ENCODE measurements at places on chromosomes 3 and 15. TPM values are rescaled to one million over a fixed set of nuclear protein-coding genes. Genes with fewer than 3 reads are reported as not detected.

GRCh38 chr3:72699631-72700030, 148.6 kb downstream of the SHQ1 start:
- DNase-seq = no peak

DNA sequence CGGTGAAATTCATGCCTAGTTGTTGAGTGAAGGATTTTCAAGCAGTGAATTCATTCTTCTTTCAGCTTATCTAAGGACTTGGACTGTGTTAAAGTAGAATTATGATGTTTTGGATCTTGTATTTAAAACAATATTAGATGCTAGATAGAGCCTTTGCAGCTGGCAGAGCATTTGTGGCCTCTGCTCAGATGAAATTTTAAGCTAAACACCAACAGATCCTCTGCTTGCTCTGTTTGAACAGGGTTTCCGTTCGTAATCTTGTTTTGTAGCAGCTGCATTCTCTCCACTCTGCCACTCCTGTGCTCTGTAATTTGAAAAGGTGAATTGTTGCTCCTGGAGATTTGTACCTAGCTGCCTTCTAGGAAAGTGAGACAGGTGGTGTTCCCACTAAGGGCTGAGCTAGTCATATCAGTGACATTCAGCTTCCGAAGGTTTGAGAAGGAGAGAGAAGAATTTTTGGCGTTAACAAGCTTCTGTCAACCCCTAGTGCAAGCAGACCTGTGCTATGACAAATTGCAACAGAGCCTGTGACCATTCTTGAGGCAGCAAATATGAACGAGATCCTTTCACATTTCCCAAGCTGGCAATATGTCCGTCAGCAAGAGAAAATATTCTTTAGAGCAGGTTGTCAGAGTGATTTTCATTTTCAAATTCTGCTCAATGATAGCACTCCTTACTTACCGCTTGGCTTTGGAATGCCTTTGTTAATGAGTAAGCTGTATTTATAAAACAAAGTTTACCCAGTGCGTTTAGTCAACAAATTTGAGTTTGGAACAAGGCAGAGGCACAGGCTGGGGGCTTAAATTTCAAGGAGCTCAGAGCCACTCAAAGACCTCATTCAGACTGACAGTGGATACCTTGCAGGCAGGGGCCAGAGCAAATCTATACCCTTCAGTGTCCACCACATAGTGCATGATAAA, 5.3 kb downstream of the CHST2 start:
- DNase-seq = no peak

- DNase-seq = no peak
Measured at GRCh38 chr3:1037631-1038030, 55.2 kb upstream of the CNTN6 start.

Gene RUBCN
- total RNA-seq = 7.9 TPM

- DNase-seq = no peak
Measured at GRCh38 chr3:346186-346585, 149.6 kb downstream of the CHL1 start.

GRCh38 chr3:103218793-103219192, 784.0 kb downstream of the ZPLD1 start:
- DNase-seq = no peak
